ENCODE measurements at places on chromosomes 1 and 21.

GRCh38 chr1:89939059-89939570, 55.8 kb upstream of the ZNF326 start:
- DNase-seq, result no peak

GRCh38 chr1:5563861-5564577, 428.2 kb downstream of the NPHP4 start:
- no peak for DNase-seq

GRCh38 chr1:35406103-35406502, 137.6 kb downstream of the ZMYM4 start:
- no peak for DNase-seq

DNA sequence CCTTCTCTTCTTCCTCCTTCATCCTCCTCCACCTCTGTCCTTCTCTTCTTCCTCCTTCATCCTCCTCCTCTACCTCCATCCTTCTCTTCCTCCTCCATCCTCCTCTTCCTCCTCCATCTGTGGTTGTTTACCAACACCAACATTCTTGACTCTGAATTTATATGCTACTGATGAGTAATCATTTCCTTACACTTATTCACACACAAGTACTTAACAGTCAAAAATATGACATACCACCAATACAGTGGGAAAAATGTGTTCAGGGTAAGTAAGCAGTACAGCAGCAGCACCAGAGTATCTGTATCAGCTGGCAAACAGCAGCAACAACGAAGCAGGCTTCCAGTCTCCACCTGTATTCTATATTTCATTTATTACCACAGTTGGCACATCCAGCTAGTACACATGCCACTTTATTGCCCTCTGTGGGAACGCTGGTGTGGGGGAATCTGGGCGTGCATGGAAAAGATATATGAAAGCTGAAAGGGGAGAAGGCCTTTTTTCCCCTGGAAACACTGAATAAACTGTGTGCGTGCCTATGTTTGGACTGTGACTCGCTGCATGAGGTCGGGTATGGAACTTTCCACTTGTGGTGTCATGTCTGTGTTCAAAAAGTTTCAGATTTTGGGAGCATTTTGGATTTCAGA, 16.0 kb downstream of the ADSS2 start:
- no peak for DNase-seq

GRCh38 chr1:117967477-117967876, 37.9 kb downstream of the WDR3 start:
- DNase-seq, result peak; percentile 40

Data from hindlimb muscle (tissue), 1 donor.